ENCODE measurements at places on chromosomes 12 and 14.

GRCh38 chr12:15116086-15116485, 105.1 kb downstream of the RERG start:
- DNase-seq, result no peak

GRCh38 chr14:66696326-66696725, 188.4 kb downstream of the GPHN start:
- no peak for DNase-seq

DNA sequence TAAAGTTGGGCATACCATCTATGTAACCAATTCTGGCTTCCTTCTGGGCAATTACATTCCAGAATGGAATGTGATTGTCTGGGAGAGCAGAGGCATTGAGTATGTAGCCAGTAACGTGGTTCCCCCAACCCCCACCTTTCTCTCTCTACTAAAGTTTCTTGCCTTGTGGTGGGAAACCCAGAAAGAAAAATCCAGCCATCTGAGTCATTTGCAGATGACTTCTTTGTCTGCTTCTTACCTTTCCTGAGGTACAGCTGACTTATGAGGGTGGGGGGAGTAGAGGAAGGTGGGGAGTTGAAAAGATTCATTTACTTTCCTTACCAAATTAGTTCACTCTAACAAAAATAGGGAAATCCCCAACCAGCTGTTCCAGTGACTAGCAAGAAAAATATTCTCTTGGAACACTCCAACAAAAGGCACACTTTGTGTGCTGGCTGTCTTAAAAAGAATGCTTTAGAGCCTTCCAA, 112.1 kb upstream of the FRMD6 start:
- DNase-seq, result no peak

DNA sequence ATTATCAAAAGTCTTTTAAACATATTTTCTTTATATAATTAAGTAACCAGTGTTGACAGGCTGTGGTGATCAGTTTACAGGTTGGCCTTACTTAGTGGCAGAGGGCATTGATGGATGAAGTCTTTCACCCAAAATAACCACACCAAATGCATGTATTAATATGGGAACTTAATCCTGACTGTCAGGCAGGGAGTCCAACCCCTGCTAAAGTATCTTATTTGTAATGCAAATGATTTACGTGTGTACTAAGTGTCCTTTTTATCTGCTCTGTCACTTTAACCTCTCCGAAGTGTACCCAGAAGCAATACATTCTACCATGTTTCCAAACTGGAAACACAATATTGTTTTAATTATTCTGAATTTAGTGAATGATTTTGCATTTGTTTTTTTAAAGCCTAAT, 1.4 kb downstream of the MYBPC1 start:
- DNase-seq, result no peak

- DNase-seq, result no peak
Observed at GRCh38 chr12:91774434-91774921, 371.2 kb downstream of the BTG1 start.

- DNase-seq, result no peak
Observed at GRCh38 chr14:42469637-42470426, 863.2 kb downstream of the LRFN5 start.

- no peak for DNase-seq
Observed at GRCh38 chr14:46999661-47000060, 348.1 kb upstream of the RPL10L start.

GRCh38 chr12:58416236-58416635, 474.9 kb downstream of the ATP23 start:
- DNase-seq, result no peak

GRCh38 chr14:67704484-67705089, 2.9 kb downstream of the RDH12 start:
- peak; percentile 73 for DNase-seq

- no peak for DNase-seq
Observed at GRCh38 chr12:55041345-55042055, 21.7 kb downstream of the NEUROD4 start.

DNA sequence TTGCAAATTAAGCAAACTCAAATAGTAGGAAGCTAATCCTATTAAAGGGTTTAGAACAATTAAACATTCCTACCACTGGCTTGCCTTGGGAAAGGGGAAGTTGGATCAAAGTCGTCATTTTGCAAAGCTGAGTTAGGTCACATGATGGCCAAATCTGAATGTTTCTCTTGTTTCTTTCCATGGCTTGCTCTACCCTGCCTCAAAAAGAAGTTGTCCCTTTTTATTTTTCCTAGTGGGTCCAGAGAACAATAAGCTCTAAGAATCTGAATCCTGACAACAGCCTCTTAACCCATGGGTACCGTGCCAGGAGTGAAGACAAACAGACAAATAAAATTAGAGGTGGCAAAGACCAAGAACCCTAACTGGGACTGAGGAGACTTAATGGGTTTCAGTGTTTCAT, 26.2 kb upstream of the NPFF start:
- no peak for DNase-seq

DNA sequence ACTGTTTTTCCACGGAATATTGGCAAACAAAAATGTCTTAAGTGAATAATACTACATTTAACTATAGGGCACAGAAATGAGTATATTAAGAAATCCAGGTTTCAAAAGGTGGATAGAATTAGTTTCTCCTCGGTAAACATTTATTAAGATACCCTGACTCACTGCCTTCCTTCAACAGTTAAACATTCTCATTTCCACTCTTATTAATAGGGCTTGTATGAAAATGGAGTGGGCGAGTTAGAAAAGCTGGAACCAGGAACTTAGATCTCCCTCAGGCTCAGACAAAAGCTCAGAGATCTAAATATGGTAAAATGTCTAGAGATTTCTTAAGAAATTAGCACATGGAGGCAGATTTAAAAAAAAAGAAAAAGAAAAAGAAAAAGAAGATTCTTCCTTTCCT, 78.8 kb downstream of the RMST start:
- no peak for DNase-seq

GRCh38 chr12:27871946-27872345, 91.9 kb upstream of the MANSC4 start:
- no peak for DNase-seq

Measured in CD4-positive, alpha-beta T cell treated with Interleukin-17A for 1 hour (primary cell).